CD4-positive, alpha-beta memory T cell (primary cell): ENCODE measurements at places on chromosomes 12 and 14. TPM values are rescaled to one million over a fixed set of nuclear protein-coding genes. Genes with fewer than 3 reads are reported as not detected.
A peak's percentile ranks its signal among the peaks of the same experiment; 100 is the strongest.

DNA sequence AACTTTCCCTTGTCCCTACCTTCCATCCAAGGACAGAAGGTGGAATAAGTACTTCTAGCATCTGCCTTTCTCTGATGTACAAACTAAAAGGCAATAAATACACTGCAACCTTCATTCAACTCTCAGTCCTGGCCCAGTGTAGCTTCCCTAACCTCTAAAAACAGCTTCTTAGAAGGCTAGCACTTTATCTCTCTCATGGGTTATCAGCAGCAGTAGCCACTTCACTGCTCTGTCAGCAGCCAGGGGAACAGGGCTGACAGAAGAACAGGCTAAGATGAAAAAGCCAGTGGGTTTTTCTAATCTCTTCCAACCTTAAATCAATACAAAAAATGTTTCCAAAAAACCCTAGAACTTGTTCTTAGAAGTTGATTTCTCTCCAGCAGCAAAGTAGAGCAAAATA lies 13.2 kb downstream of the BAZ2A start:
- peaks cover 21% of the 10 kb centered on the region for H3K4me1 ChIP-seq
- DNase-seq = no peak
- H3K4me3 ChIP-seq = no peak overlapping the region
- H3K27me3 ChIP-seq = no peaks in the 10 kb centered on the region
- no peak overlapping the region for H3K27ac ChIP-seq

Gene LBHD2
- not detected for total RNA-seq

- no peaks in the 10 kb centered on the region for H3K4me1 ChIP-seq
- H3K27ac ChIP-seq = no peak overlapping the region
- no peaks in the 10 kb centered on the region for H3K36me3 ChIP-seq
Measured at GRCh38 chr12:31206038-31206670, 119.8 kb downstream of the SINHCAF start.

DNA sequence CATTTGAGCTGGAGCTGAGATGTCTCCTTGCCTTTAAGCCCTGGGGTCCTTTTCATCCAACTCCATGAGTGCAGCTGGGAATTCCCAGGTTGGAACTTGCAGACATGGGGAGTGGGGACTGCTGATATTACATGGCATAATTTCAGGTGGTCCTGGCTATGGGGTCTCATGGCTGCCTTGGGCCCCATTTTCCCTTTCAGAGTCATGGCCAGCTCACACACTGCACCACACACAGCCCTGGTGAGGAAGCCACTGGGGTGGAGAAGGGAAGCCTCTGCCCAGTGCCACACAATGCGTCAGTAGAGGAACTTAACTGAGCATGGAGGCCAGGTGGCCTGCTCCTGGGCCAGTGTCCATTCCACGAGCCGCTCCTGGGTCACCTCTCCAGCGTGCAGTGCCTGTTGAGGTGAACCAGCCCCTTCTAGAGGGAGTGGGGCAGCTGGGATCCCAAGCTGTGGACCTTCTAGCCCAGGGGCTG lies 17.3 kb upstream of the KRT86 start:
- peaks cover under 1% of the 10 kb centered on the region for H3K4me1 ChIP-seq
- H3K27ac ChIP-seq = no peak overlapping the region
- H3K36me3 ChIP-seq = no peaks in the 10 kb centered on the region
- no peak overlapping the region for H3K4me3 ChIP-seq
- DNase-seq = no peak
- no peaks in the 10 kb centered on the region for H3K27me3 ChIP-seq

Gene B4GALNT1
- total RNA-seq = not detected

Gene SLC4A8
- total RNA-seq = 0.69 TPM

- DNase-seq = no peak
- no peaks in the 10 kb centered on the region for H3K27me3 ChIP-seq
- H3K36me3 ChIP-seq = peaks cover 29% of the 10 kb centered on the region
- H3K27ac ChIP-seq = no peak overlapping the region
- no peak overlapping the region for H3K4me3 ChIP-seq
- no peaks in the 10 kb centered on the region for H3K4me1 ChIP-seq
Measured at GRCh38 chr12:112175361-112176155, 50.2 kb downstream of the TRAFD1 start.

Gene TPH2
- 0.12 TPM for total RNA-seq

DNA sequence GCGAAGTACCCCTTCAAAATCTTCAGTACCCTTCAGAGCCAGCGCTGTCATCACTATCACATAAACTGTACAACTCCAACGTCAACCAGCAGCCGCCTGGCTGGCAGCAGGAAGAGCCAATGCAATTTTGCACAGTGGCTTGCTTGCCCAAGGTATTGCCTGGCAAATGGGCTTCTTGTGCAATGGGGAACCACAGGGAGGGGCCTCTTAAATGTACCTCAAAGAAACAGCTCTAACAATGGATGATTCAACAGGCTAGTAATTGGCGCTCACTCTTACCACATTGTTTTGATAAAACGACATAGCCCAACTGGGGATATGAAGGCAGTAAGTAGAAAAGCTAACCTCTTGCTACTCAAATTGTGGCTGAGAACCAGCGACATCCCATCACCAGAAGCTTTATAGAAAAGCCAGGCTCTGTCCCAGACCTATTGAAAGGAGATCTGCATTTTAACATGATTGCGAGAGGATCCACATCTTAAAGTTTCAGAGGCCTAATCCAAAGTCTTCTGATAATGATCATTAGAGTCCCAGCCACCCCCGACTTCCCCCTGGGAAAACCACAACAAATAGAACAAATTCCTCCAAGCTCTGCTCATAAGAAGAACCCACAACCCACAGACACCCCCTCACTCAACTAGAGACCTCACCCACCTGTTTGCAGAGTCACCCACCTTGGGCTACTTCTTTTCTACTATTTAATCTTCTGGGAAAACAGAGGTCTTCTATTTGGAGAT lies 125.3 kb upstream of the HIF1A start:
- peaks cover 39% of the 10 kb centered on the region for H3K4me1 ChIP-seq
- H3K4me3 ChIP-seq = no peak overlapping the region
- no peaks in the 10 kb centered on the region for H3K36me3 ChIP-seq
- no peaks in the 10 kb centered on the region for H3K27me3 ChIP-seq
- DNase-seq = peak; percentile 27

DNA sequence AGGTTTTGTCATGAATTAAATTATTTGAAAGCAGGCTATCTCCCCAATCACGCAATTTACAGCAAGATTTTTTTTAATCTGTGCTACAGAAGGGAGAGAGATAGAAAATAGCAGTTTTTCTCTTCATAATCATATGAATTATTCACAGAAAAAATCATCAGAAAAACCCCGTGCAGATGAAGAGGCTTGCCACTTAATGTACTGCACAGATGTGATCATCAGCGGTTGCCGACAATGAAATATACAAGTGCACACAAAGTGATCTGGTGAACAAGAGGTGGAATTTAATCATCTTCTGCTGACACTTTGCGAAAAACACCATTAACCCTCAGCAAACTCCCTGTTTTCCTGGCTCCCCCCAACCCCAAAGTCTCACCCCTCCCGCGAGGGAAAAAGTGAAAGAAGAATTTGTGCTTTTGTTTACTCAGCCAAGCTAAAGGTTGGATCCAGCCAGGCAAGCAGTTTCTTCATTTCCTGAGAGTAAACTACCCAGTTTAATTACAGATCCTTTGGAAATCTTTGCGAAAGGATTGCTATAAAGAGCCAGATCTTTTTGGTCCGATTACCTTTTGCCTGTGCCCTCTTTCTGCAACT lies 3.1 kb upstream of the LMO3 start:
- H3K36me3 ChIP-seq = no peaks in the 10 kb centered on the region
- H3K27me3 ChIP-seq = no peaks in the 10 kb centered on the region
- H3K4me1 ChIP-seq = no peaks in the 10 kb centered on the region
